ENCODE measurements at places on chromosomes 1 and 21.

DNA sequence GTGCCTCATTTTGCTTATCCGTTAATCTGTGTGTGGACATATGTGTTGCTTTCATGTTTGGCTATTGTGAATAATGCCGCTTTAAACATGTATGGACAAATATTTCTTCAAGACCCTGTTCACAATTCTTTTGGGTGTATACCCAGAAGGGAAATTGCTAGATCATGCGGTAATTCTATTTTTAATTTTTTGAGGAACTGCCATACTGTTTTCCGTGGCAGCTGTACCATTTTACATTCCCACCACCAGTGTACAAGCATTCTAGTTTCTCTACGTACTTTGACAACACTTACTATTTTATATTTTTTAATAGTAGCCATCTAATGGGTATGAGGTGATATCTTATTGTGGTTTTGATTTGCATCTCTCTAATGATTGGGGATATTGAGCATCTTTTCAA lies 7.1 kb upstream of the NID1 start:
- DNase-seq: no peak

GRCh38 chr21:34197561-34197960 lies 124.2 kb downstream of the MRPS6 start:
- no peak for DNase-seq

- peak; percentile 98 for DNase-seq
Observed at GRCh38 chr1:173122958-173123852, 72.5 kb upstream of the TNFSF18 start.

- DNase-seq: no peak
Observed at GRCh38 chr1:85708829-85709227, 595 bp upstream of the ZNHIT6 start.

DNA sequence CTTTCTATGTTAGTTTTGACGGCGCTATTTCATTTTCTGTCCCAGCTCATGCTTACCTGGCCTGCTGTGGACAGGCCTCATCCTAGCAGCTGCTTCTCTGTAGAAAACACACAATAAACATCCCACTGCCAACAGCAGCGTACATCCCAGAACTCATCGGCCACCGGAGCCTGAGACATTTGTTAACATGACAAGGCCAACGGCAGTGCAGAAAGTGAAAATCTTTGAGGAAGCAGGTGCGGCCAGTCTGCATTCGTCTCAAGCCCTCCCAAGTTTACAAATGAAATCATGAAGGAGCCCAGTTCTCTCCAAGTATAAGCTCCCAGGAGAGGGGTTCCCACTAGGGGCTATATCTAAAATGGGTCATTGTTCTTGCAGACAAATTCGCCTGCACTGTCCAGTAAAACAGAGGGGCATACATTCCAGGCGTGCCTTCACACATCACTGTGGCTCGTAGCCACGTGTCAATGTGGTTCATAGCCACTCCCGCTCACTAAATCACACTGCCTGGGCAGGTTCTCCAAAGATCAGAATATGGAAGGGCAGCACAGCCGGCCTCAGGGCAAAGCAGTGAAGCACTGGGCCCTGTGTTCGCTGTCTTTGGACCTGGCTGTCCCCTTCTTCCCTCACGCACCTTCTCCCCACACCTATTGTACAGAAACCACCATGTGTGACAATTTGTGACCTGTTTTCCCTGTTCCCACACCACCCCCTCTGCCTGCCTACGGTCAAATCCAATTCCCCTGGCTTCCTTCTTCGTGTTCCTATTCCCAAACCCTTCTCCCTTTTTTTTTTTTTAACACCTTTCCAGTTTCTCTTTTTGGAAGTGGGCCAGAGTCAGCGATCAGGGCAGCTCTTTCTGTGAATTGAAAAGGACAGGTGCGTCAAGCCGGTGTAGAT lies 27.0 kb upstream of the ABCG1 start:
- DNase-seq: no peak

DNA sequence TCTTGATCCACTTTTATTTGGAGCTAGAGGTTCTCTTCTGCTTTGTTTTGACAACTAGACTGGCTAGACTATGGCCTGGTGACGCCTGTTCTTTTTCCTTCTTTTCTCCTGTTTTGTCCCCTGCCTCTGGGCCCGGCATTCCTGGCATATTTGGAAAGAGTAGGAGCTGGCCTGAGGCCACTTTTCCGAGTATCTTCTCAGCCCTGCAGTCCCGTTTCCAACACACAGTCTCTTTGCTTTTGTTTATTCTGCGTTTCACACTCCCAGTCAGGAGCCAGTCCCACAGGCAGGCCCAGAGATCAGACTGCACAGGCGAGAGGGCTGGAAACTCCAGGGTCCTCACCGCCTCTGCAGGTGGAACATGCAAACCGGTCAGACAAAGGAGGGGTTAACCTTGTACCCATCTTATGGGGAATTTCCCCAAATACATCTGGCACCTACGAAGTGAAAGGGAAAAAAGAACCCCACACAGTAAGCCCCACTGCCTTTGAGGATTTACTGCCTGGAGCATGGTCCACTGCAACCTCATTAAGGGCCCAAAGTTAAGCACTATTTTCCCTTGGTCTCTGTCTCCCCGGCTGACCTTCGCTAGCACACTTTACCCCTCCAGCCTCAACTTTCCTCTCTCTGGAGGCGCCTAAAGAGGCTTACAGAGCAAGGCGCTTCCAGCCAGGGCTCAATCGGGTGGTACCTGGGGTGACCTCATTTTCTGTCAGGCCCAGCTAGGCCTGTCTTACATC lies 141.1 kb downstream of the TOMM20 start:
- DNase-seq: peak; percentile 97

All from EH (cell line).